LNCaP clone FGC (cell line): ENCODE measurements at places on chromosomes 4 and X.

DNA sequence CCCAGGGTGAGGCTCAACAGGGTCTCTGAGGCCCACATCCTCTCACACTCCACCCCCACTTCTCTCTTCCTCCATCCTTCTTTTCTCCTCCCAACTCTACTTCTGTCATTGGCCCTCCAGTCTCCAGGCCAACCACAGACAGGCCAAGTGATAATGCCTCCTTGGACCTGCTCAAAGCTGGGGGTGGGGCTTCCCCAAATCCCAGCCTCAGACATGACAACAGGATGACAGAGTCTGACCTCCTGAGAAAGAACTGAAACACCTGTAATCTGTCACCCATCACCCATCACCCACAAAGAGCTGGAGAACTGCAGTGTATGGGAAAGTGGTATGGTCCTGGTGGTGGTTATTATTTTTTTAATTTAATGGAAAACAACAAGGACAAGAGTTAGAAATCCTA lies 72.6 kb downstream of the SH3KBP1 start:
- DNase-seq, result no peak

DNA sequence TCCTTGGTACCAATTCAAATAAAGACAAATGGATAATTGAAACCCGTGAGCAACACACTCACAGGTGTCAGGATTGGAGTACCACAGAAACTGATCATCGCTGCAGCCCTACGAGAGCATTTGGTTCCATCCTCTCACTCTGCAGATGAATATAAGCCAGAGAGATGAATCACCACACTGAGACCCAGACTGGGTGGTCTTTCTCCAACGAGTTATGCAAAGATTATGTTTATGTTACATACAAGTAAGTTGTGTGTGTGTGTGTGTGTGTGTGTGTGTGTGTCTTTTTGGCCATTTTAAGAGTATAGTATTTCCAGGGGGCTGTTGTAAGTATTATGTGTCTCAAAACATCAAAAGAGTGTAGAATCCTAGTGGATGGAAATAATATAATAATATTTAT lies 329.5 kb upstream of the ZFP42 start:
- DNase-seq, result no peak

DNA sequence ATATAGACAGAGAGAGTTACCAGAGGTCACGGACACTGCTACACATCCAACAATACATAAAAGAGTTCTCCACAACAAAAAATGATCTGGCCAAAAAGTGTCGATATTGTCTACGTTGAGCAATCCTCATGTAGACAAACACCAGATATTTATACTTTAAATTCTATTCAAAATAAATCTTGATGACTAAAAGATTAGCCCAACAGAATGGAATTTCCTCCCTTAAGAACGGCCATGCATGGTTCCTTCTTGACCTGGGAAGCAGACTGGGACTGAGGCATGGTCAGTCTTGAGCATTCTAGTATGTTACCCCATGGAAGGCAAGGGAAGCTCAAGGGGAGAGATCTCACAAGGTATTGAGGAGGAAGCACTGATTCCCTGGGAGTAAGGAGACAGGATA lies 43.5 kb downstream of the LHFPL1 start:
- no peak for DNase-seq

DNA sequence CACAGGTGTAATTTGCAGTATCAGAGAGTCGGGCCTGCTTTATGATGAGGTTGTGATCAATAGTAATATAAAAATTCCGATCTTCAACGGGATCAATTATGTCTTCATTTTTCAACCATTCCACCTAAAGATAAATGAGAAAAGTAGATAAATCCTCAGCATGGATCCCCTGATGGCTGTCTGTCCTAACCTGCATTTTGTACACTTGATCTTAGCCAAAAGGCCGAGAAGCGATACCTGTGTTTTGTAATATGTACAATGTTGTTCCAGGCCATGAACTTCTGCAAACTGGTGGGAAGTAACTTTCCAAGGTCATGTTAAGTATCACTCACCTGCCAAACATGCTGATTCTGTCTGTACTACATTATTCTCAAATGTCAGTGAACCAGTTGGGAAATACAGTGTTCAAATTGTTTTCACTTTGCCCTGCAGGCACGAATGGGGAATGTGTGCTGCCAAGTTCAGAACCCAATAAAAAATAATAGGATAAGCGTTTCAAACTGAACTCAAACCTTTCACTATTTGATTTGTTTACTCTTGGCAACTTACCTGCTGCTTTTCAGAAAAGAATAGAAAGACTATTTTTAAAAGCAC lies 298.1 kb downstream of the UNC5C start:
- peak; percentile 95 for DNase-seq

GRCh38 chrX:9048801-9049200 lies 14.9 kb upstream of the FAM9B start:
- DNase-seq, result no peak

DNA sequence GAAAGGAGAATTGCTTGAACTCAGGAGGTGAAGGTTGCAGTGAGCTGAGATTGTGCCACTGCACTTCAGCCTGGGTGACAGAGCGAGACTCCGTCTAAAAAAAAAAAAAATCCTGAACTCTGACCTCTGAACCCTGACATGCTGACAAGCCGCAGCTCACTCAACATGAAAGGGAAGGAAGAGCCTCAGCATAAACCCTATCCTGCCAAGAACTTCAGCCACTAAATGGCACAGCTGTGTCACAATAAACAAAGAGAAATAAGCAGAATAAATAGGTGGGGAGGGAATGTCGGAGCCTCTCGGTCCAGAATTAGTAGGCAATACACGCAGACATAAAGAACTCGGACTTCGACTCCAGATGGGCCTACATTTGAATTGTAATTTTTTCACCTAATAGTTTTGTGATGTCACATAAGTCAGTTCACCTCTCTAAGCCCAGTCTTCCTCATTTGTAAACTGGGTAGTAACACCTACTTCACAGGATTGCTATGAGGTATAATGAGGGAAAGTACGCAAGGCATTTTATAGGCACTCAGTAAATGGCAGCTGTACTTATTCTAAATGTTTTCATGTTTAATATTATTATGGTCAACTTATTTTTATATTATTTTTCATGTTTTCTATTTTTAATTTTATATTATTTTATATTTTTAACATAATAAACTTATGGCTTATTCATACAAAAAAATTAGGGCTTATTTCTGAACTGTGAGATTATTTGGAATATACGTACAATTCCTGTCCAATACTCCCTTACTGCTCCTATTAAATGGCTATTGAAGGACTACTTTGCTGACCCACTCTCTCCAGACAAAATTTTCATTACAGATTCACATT lies 243.4 kb downstream of the SCFD2 start:
- no peak for DNase-seq

- no peak for DNase-seq
Measured at GRCh38 chrX:154542723-154543424, 3.8 kb downstream of the G6PD start.
